Fibroblast of lung (primary cell): ENCODE measurements at places on chromosomes 5 and 9. TPM values are rescaled to one million over a fixed set of nuclear protein-coding genes. Genes with fewer than 3 reads are reported as not detected.

NKD2 gene
- polyA plus RNA-seq, result 0.29 TPM in 1 of 2 replicates, not detected in the other

BTNL8 gene
- polyA plus RNA-seq, result not detected in 2 replicates

FAM163B gene
- polyA plus RNA-seq, result not detected in 2 replicates

PAPPA gene
- 5.0 and 8.8 TPM in 2 replicates for polyA plus RNA-seq

GRCh38 chr5:95084757-95085156, 200.1 kb downstream of the MCTP1 start:
- no peak for DNase-seq

DNA sequence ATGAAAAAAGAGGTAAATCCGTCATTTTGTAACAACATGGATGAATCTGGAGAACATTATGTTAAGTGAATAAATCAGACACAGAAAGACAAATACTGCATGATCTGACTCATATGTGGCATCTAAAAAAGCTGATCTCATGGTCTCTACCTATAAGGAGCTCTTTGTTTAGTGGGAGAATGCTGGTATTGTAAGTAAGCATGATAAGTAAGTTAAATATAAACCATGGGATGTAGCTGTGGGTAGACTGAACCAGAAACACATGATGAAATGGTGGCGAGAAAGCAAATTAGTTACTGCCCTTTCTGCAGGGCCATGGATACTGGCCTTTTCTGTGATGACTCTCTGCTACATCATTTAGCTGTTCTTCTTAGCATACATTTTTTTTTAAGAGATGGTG, 66.4 kb upstream of the RUSC2 start:
- DNase-seq, result peak; percentile 18

DNA sequence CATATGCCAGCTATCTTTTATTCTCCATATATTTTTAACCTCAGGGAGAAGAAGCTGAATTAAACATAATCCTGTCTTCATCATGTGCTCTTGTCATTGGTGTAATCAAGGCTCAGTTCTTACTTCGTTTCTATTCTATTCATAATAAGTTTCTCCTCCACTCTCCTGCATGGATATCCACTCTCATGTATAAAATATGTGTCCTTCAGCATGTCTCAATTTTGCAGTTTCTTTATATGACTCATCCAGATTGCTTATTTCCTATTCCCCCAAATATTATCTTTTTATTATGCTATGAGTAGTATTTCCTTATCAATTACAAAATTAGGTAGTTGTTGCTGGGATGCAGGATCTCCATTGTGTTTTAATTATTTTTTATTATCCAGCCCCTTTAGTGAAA, 643.7 kb upstream of the ACO1 start:
- no peak for DNase-seq

GRCh38 chr9:115946530-115946929, 207.1 kb upstream of the PAPPA start:
- no peak for DNase-seq
